Stimulated activated CD8-positive, alpha-beta memory T cell treated with anti-CD3 and anti-CD28 coated beads, Interleukin-2, amount 100 ng/mL, for 1 hour (primary cell): ENCODE measurements at places on chromosomes 4 and X.

DNA sequence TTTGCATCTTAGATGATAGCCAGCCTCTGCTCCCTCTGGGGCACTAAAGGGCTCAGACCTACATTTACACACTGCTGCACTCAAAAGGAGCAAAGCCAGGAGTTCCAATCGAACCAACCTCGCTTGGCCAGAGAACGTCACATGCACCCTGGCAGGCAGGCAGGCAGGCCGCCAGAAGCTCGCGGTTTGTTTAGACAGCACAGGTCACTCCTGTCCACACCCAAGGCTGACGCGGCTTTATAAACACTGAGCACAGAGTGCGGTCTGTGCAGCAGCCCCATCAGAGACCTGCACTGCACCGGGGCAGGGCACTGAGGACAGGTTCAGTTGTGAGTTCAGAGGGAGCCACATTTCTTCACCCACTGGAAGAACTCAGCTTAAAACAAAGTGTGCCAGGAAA lies 143.9 kb downstream of the BCOR start:
- DNase-seq: no peak

DNA sequence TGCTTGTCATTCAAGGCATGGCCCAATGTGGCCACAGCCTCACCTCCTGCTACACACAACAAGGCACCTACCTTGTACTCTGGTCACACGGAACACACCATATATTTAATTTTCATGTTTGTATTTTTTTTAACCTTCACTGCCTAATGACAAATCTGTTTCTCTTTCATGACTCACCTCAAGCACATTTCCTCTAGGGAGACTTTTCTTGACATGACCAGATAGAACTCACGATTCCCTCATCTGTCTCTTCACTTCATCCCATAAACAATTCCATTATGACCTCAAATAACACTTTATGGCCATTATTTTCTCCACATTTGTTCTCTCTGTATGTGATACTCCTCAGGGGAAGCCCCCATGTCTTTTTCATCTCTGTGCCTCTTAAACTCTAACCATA lies 11.1 kb downstream of the DRP2 start:
- DNase-seq: no peak

- DNase-seq: no peak
Observed at GRCh38 chr4:3368841-3369760, 72.7 kb upstream of the HGFAC start.

DNA sequence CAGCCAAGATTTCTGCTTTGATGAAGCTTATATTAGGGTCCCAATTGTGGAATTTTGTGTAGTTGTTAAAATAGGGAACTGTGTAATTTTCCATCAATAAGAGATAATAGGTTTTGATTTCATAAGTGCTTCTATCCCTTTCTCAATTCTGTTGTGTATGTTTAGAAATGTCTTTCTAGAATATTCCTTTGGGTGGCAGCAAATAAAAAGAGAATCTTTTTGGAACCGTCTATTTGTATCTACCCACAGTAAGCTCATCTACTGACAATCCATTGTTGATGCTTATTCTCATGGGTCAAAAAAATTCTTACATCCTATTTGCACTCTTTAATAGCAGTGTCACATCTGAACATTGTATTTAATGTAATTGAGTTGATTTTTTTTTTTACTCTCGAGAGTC lies 61.7 kb downstream of the TMA16 start:
- DNase-seq: no peak

DNA sequence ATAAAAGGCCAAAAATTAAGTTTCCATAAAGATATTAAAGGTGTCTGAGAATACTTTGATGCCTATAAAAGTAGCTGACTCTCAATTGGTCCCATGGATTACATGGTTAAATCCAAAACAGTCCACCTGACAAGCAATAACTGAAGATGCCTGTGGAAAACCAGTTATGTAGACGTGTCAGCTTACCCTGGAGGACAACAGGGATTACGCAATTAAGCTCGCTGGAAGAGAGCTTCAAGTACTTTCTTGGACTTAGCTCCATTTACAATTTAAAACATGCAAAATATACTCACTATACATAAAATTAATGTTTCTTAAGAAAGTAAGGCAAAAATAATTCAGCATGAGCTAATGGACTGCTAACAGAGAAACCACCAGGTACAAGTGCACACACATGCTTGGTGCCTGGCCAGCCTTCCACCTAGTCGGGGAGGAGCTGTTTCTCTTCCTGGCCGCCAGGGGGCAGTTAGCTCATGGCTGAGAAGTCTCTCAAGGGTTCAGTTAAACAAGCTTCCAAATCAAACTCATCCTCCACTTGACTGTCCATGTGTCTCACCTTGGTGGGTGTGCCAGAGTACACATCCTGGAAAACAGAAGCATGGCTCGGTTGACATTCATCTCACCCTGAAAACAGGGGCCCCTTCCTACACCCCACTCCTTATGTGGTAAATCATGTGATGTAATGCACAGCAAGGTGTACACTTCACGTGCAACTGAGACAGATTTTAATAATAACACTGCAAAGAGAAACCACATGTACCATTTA lies 9.2 kb upstream of the FAM53A start:
- peak; percentile 52 for DNase-seq

DNA sequence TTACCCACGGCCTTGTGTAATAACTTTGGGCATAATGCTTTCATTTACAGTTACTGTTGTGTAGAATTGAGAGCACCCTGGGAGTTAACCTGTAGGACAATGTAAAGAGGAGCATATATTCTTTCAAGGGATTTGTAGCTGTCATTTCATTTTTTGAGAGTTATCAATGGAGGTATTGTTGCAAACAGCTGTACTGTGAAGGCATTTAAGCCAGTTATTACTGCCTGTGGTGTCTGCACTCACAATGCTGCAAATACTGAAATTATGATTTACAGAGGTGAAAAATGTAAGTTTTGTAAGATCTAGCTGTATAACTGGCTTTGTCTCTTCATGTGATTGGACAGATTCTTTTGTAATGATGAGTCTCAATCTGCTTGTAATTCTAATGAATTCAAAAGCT lies 131.5 kb upstream of the FAT1 start:
- DNase-seq: no peak

DNA sequence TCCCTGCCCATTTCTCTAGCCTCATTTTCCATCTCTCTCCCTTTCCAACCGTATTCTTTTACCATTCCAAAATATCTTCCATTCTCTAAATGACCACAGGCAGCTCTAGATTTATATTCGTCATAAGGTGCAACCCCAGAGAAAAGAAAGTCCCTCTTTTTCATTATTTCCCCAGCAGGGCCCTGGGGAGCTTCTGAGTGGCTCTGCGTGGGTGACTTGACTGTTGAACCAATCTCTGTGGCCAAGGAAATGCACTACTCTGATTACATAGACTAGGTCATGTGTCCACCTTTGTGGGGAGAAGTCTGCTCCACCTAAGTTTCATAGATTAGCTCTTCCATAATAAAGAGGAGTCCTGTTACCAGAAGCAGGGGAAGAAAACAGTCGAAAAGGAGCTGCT lies 51.4 kb downstream of the ATOH1 start:
- DNase-seq: no peak

- no peak for DNase-seq
Observed at GRCh38 chr4:128290526-128290925, 2.9 kb upstream of the PGRMC2 start.

GRCh38 chrX:40097504-40098263 lies at the start of gene BCOR:
Gene BCOR (minus strand): TSS chrX:40097958. CDS start chrX:40077929, 20,029 bp downstream.
- DNase-seq: peak; percentile 44

DNA sequence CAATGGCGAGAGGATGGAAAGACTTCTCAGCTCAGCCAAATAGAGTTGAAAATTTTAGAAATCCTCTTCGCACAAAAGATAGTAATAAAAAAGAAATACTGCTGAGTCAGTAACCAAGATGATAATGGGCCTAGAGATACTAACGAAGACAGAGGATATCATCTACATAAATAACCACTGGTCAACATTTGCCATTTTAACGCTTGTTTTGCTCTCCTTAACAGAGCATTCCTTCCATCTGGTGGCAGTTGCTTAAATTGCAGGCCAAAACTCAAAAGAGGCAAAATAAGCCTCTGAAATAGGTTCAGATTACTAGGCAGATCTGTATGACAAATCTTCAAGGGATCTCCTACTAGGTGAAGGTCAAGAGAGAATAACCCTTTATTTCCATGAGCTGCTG lies 51.7 kb upstream of the MCF2 start:
- no peak for DNase-seq

DNA sequence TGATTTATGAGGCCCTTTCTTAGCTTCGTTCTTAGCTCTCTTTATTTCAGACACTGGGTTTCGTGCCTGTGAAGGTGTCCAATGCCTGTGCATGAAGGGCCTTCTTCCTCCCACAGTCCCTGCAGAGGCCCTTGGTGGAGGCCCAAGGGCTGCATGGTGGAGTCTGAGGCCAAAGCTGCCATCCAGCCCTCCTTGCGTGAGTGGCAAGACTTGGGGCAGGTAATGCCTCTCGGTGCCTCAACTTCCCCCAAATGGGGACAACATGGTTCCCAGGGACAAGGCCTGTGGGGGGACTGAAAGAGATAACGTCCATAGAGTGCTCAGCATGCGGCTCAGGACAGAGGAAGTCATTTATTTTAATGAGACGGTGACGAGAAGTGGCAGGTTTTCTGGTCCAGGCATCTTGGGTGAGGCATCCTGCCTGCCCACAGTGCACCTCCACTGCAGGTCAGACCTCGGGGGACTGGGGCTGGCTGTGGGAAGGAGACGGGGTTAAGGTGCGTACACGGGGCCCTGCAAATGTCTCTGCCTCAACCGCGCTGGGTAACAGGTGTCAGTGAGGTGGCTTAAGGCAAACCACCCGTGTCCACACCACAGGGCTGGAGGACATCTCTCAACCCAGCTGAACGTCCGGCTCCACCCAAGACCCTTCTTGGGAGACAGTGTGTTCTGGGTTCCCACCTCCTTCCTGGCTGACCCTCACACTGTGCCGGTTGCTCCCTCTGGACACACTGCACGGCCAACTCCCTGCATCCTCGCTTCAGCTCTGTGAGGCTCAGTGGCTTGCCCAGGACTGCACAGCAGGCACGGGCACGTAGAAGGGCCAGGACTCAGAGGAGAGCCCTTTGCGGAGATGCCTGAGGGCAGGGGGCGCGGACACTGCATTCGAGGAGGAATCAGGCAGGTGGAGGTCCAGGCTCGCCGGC lies 50.5 kb downstream of the PSAPL1 start:
- no peak for DNase-seq

DNA sequence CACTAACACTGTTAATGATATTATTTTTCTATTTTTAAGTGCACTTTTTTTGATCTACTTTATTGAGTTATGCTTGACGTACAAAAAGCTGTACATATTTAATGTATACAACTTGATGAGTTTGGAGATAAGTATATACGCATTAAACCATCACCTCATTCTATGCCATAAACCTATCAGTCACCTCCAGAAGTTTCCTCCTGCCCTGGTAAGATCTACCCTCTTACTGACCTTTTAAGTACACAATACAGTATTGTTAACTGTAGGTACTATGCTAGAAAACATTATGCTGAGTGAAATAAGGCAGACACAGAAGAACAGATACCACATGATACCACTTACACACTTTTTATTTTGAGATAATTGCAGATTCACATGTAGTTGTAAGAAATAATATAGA lies 36.9 kb downstream of the INTS6L start:
- DNase-seq: no peak

DNA sequence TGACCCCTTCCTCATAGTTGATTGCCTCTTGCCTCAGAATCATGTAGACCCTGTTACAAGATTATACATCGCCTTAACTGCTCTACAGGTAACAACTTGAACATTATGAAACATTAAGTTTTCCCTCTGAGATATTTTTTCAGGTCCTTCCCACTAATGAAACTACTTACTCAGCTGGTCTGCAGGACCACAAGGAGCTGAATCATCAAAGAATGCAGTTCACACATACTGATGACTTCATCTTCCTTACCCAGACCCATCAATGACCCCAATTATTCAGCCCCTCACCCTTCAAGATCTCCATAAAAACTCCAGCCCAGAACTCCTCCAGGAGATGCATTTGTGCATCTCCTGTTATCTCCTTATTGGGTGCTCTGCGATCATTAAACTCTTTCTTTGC lies 720.9 kb downstream of the RAPGEF2 start:
- DNase-seq: no peak

GRCh38 chr4:184064877-184065276 lies 152.8 kb downstream of the ENPP6 start:
- no peak for DNase-seq

DNA sequence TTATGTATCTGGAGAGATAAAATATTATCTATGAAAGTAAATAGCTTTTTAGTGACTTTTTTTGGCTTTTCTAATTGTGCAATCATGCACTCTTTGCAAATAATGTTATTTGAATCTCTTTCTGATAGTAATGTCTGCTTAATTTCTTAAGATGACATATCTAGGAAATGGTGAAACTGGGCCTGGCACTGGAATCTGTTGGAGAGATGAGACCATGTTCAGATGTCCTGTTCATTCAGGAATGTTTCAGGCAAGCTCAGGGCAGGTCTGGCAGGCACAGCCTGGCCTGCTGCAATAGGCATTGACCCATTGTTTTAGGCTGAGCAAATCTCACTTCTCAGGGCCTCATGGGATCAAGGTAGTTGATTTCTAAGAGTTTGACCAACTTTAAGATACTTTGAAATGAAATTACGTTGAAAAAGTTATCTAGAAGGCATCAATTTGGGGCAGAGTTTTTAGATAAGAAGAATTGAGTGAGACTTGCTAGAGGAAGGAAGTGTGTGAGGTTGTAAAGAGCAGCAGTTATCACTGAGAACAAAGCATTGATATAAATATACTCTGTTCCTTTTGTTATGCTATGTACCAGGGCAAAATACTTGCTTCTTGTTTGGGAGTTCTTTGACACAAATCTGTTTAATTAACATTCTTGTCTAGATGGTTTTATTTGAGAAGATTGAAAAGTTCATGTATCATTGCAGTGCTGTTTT lies 133.0 kb upstream of the LEF1 start:
- DNase-seq: no peak

DNA sequence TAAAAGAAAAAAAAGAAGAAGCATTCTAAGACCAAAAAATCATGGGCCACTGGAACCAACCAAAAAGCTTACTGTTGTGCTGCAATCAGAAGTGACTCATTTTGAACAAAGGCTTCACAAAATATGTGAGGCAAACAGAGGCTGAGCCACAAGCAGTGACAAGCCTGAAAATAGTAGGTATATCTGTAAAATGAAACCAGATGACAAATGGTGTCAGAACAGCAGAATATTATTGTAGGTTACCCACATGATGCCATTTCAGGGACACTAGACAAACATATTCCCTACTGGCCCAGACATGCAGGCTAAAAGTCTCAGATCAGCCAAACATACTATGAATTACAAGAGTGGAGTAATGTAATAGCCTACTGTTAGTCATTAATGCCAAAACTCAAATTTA lies 1301.8 kb upstream of the DIAPH2 start:
- no peak for DNase-seq

DNA sequence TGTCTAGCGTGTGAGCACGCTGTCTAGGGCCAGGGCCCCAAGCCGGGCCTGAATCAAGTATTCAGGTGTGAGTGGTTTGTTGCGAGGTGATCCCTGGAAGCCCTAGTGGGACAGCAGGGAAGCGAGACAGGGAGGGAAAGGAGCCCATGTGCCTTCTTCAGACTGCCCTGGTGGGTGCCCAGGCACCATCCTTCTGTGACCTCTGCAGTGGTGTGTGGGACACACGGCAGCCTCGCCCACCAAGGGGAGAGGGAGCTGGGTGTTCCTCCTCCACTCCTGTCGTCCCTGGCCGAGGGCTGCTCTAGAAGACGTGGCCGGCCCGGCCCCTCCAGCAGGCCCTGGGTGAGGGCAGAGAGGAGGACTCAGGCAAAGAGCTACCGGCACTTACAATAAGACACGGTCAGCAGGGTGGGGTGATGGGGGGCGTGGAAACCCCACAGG lies 47.4 kb downstream of the HTRA3 start:
- no peak for DNase-seq
